Frontal cortex (tissue), 4 donors: ENCODE measurements at places on chromosomes 7 and 10. TPM values are rescaled to one million over a fixed set of nuclear protein-coding genes. Genes with fewer than 3 reads are reported as not detected.

DNA sequence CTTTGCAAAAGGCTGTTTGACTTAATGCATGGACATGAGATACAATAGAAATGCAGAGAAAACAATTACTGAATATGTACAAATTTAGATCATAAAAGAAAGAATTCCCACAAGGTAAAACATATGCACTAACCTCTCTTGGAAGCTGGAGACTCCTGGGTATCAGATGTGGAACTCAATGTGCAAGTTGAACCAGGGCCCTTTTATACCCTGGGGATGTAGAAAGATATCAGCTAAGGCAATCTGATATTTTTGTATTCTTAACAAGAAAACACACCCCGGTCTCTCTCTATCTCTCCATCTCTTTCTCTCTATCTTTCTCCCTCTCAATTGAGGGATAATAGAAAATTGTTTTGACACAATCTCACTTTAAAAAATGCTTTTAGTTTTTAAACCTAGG, at the start of gene IDI2:
TSS of gene IDI2 (minus strand) at position 177 of the 400 bp plus-strand sequence. CDS start 1,136 bp downstream, outside the sequence.
- no peak for DNase-seq

DNA sequence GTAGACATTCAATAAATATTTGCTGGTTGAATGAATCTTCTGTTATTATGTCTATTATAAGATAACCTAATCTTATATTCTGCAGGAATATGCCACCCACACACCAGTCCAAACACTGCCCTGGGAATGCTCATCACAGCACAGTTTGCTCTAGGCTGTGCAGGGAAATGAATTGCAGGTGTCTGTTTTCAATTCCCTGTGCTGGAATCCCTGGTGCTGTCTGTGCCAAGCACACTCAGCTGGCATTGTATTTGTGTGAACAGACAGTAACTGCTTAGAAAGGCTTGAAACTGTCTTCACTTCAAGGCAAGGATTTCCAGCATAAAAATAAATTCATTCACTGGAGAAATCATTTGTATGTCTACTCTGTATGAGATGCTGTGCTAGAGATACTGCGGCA, 20.2 kb downstream of the ATOH7 start:
- DNase-seq = no peak

SPDYE9 gene
- under 0.01 TPM for total RNA-seq

CFTR gene
- total RNA-seq = under 0.01 TPM

TMEM196 gene
- total RNA-seq = 18.8 TPM

UPK3BL2 gene
- 1.6 TPM for total RNA-seq

PDE1C gene
- 19.2 TPM for total RNA-seq
